ENCODE measurements at places on chromosomes 4 and X.

GRCh38 chrX:119398974-119399771 lies at the start of gene SLC25A43:
SLC25A43 (plus strand) TSS chrX:119399336; CDS start chrX:119399404, 68 bp downstream.
- DNase-seq: peak; percentile 52

GRCh38 chr4:28073860-28074555 lies 1213.4 kb downstream of the STIM2 start:
- no peak for DNase-seq

- DNase-seq: no peak
These were observed 497.6 kb downstream of the PRR32 start for GRCh38 chrX:127317159-127317558.

- DNase-seq: no peak
These were observed 215.3 kb upstream of the AR start for GRCh38 chrX:67328476-67328875.

- no peak for DNase-seq
These were observed 65.3 kb downstream of the EFNB1 start for GRCh38 chrX:68894142-68894512.

DNA sequence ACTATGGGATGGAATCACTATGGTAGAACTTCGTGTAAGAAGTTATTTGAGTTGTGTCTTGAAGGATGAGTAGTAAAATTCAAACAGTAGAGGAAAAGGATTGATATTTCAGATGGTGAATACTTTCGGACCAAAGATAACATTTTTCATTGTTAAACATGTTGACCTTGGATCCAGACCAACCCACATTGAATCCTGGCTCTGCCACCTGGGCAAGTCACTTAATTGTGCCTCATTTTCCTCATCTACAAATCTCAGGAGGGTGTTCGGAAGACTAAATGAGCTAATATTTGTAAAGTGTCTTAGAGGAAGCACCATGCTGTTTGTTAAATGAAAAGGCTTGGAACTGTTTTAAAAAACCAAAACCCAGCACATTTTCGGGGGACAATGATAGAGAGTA lies 1.4 kb upstream of the AIFM1 start:
- DNase-seq: no peak

GRCh38 chr4:6354119-6354518 lies 84.5 kb downstream of the WFS1 start:
- no peak for DNase-seq

DNA sequence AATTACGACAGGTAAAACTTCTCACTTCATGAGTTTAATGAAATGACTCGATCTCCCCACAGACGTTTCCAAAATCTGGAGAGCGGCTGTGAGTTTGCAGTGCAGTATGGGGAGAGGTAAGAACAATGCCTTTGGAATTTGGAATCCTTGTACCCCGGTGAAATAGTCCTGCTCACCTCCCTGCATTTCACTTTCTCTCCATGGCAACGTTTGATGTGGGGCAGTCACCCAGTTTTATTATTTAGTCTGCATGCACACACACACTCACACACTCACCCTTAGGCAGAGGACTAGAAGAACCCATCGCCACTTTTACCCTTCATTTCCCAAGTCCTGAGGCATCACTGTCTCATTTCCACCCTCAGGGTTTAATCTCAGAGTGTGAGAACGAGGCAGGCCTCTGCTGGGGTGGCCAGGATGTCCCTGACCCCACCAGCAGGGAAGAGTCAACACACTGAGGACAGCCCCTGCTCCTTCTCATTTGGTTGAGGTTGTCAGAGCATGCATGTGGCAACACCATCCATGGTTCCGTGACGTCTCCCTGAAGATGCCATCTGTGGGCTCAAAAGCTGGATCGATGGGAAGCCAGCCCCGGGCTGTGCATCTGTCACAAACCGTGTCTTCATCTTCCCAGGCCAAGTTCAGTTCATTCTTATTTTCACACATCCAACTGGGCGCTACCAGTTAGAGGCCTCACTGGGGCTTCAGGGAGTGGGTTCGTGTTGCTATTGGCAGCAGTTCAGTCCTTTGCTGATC lies 119.8 kb upstream of the TRIM2 start:
- no peak for DNase-seq

DNA sequence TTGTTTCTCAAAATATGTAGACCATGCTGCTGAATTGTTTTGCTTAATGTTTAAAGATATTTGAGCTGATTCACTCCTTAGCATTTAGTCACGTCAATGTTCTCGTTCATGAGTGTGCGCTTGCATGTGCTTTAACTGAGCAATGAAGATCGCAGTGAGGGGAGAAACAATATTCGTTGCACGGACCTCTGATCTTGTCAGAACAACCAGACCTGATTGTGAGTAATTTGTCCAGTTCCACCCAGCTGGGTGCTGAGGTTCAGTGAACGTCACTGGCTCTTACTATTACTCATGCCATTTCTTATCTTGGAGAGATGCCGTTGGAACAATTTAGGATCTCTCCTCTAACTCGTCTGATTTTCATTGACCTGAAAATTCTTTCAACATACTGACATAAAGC lies 15.0 kb upstream of the PRKX start:
- DNase-seq: no peak

DNA sequence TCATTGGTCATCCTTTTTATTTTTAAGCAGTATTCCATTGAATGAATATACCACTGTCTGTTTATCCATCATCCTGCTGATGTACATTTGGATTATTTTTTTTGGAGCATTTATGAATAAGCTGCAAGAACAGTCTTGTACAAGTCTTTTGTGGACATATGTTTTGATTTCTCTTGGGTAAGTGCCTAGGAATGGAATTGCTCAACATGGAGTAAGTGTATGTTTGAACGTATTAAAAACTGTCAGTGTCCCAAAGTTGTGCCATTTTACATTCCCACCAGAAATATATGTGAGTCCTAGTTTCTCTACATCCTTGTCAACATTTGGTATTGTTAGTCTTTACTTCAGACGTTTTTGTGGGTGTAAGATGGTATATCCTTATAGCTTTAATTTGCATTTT lies 287.0 kb upstream of the POF1B start:
- no peak for DNase-seq

GRCh38 chrX:153469811-153470410 lies 465 bp downstream of the HAUS7 start:
- peak; percentile 10 for DNase-seq

GRCh38 chr4:73859614-73860088 lies 6.6 kb downstream of the PF4V1 start:
- DNase-seq: no peak

DNA sequence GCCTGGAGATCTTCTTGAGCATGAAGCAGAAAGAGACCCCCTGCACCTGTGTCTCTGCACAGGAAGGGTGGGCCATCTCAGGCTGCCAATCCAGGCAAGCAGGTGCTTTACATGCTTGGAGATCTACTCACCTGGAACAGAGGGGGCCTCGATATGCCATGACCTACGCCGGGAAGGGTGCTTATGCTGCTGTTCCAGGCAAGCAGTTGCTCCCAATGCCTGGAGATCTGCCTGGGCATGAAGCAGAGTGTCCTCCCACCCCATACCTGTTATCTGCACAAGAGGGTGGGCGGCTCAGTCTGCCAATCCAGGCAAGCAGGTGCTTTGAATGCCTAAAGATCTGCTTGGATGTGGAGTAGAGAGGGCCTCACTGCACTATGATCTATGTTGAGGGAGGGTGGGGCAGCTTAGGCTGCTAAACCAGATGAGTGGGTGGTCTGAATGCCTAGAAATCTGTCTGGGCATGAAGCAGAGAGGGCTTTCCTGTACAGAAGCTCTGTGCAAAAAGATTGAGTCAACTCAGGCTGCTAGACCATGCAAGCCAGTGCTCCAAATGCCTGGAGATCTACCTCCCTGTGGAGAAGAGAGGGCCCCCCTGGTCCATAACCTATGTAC lies 104.5 kb upstream of the QRFPR start:
- no peak for DNase-seq

GRCh38 chrX:45667666-45668065 lies 467.0 kb upstream of the DIPK2B start:
- DNase-seq: no peak

All from CD8-positive, alpha-beta T cell (primary cell).